ENCODE measurements at places on chromosomes 12 and 14.

GRCh38 chr12:47889040-47889439 is 15.8 kb downstream of the VDR start:
- no peak for DNase-seq

- no peak for DNase-seq
These were observed 27.5 kb upstream of the KRAS start for GRCh38 chr12:25278269-25278668.

DNA sequence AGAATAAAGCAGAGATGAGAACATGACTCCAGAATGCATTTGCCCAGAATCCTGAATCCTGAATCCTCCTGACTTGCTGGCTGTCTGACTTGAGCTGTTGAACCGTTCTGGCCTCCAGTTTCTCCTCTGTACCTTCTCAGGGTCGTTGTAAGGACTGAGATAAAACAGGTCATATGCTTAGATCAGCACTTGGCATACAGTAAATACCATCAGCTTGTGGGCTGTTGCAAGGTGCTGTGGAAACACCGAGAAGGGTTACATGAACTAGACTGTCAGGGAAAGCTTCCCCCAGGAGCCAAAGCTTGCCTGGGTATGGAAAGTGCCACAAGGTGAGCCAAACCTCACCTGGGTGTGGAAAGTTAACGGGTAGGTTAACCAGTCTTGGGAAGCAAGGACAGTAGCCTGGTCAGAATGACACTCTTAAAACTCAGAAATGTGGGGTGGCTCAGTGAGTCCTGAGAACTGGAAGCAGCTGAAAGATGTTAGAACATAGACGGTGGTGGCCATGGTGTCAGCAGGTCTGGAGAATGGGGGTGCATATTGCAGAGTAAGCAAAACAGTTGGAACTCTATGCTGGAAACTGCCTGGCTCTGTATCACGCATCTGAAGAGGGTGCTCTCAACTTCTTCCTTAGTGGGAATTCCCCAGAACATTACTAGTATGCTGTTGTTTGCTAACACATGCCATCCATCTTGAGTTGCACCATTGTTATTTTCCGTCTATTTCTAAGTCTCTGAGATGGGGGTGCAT is 105.3 kb upstream of the DYRK2 start:
- no peak for DNase-seq

DNA sequence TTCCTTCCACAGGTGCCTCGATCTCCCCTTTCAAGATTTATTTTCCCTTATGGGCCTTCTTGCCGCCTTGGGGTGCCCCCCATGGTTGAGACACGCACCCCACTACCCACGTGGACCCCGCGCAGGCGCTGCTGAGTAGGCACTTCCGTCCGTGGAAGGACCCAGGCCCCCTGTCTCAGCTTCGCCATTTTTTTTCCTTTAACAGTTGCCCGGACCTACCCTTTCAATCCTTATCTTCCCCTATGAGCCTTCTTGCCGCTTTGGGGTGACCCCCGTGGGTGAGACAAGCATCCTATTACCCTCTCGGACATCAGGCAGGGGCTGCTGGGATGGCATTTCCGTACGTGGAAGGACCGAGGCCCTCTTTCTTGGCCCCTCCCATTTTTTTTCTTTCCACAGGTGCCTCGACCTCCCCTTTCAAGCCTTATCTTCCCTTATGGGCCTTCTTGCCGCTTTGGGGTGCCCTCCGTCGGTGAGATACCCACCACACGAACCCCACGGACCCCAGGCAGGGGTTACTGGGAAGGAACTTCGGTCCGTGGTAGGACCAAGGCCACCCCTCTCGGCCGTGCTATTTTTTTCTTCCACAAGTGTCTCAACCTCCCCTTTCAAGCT is 268.2 kb downstream of the ALG10 start:
- no peak for DNase-seq

- no peak for DNase-seq
These were observed 27.3 kb downstream of the RERG start for GRCh38 chr12:15193946-15194345.

DNA sequence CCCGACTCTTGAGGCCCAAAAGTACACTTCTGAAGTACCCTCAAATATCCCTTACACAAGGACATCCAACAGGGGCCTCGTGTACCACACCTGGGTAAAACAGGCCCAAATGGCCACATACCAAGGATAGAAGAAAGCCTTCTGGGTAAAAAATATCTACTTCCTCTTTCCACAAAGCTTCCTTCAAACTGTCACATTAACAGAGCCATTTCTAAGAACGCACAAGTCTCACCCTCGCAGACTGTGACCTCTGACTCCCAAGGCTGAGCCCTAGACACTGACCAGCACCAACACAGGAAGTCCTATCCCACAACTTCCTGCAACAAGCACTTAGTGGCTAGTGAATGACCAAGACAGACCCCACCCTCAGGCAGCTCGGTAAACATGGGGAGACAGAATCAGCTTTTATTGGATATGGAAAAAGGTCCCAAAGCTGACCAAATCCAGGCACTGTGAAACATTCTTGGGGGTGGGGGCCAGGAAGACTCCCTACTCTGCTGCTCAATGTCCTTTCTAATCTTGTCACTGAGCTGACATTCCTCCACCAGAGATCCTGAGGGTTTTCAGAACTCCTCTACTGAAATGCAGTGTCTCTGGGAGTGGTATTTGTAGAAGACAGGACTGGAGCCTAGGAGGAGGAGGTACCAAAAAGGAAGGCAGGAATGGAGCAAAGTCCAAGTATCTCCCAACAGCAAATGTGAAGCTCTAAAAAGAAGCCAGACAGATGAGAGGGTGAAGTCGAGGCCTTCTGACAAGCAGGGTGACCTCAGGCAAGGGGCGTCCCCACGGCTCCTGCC is 15.9 kb downstream of the KCTD10 start:
- DNase-seq = no peak

DNA sequence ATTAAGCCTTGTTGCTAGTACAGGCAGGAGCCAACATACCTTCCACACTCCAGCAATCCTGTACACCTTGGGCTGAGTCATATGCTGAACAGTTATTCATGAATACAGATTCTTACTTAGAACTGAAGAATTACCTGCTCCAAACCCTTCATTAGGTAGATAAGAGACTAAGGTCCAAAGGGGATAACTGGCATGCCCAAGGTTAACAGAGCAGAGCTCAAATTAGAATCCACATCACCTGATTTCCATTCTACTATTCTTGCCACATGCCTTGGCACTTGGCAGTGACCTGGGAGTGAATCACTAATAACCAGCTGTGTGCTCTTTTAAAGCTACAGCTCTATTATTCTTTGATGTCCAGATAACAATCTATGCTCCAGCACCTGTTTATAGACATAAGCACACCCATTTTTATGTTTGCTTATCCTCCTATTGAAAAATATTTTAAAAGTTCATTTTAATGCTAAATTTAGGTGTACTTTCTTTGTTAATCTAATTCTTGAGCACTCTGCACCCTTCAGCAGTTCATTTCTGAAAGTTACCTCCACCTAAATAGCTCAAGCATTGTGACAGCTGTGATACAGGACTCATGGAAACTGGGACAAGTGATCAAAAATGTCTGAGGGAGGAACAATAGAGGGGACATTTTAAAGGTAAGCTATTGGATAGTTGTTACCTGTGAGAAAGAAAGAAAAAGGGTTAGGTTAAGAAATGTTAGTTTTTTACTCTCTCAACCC is 19.4 kb downstream of the LPCAT3 start:
- DNase-seq = no peak

DNA sequence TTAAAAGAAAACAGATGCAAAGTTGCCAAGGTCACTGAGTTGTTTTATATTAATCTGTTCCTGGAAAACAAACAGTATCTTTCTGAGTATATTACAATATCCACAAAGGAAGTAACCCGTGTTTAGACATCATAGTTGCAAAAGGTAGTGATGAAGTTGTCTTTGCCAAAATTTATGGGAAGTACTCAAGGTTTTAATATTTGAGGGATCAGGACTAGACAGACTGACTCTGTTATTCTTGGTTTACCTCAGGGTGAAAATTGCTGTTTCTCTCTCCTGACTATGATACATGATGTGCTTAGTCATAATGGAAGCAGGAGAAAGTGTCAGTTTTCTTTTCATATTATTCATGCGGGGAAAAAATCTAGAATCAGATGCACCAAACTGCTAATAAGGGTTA is 28.3 kb downstream of the TMEM233 start:
- no peak for DNase-seq

- no peak for DNase-seq
These were observed 150.4 kb upstream of the FAR2 start for GRCh38 chr12:28998662-28999120.

- no peak for DNase-seq
These were observed 50.7 kb upstream of the PTPRR start for GRCh38 chr12:70971001-70971794.

- DNase-seq = no peak
These were observed 40.0 kb downstream of the PTPN11 start for GRCh38 chr12:112458751-112459150.

- DNase-seq = no peak
These were observed 6.8 kb upstream of the LRRC9 start for GRCh38 chr14:59913187-59913586.

DNA sequence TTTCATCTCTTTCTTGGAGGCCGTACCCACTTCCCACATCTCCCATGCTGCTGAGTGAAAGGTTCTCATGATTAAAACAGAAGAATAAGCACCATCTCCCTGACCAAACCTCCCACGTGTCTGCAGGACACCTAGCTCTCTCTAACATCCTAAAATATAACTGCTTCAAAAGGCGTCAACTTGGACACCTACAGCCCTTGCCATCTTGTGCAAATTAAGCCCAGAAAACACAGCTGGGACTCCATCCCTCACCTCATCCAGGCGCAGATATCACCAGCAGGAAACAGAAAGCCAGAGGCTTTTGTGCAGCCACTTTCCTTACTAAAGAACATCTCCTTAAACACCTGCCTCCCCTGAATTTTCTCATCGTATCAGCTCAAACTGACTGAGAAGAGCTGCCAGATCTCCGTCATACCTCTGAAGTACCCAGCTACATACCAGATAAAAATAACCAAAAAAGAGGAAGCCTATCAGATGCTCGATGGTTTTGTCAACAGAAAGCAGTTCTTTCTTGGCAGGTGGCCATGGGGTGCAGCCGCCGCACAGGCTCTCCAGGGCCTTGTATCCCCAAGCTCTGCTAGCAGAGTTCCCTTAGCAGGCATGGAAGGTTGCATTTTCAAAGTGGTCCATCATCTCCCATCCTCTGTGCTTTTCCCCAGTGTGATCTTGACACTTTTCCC is 28.8 kb downstream of the MAP3K9 start:
- no peak for DNase-seq

GRCh38 chr14:21075719-21076437 is 5.8 kb downstream of the ARHGEF40 start:
- no peak for DNase-seq

GRCh38 chr12:56152756-56153677 is 630 bp downstream of the MYL6B start:
- DNase-seq = no peak

DNA sequence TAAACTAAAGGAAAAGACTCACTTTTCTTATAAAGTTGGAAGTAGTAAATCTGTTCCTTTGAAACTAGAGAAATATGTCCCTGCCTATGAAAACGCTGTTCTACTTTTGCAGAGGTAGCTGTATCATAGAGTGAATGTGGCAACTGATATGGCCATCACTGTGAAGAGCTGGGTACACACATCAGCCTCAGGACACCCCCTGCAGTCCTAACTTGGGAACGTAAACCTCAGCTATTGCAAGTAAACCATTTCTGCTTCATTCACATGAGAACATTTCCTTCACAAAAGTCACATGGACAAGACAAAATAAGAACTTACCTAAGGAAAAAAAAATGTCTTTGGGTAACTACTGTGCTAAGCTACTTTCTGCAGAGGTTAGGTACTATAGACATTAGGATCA is 233.3 kb upstream of the PPFIA2 start:
- peak; percentile 3 for DNase-seq

DNA sequence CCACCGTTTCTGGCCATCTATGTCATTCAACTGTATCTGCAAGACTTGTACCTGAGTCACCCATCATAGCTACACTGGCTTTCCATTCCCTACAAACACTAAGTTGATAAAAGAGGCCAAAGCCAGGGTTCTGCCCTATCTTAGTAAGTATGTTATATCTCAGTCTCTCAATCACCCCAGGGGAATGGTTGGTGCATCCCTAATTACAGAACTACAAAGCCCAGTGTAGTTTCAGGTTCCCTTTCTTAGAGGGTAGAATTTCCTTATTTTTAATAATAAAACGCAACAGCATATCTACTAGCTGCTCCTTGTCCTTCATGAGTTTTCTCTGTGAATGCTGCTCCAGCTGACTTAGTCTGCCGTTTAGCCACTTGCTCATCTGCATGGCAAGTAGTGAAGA is 57.6 kb downstream of the ST8SIA1 start:
- DNase-seq = no peak

- no peak for DNase-seq
These were observed 1.6 kb upstream of the ACTR6 start for GRCh38 chr12:100199023-100199346.

DNA sequence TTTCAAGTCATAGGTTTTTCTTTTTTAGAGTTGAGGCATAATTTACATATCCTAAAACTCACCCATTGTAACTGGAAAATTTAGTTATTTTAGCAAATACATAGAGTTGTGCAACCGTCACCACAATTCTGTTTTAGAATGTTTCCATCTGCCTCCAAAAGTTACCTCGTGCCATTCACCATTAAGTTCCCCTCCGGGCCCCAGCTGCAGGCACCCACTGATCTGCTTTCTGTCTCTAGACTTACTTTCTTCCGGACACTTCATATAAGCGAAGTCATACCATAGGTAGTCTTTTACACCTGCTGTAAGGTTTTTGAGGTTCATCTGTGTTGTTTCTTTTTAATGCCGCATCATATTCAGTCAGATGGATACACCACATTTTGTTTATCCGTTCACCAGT is 28.7 kb downstream of the PPP2R5C start:
- DNase-seq = no peak

DNA sequence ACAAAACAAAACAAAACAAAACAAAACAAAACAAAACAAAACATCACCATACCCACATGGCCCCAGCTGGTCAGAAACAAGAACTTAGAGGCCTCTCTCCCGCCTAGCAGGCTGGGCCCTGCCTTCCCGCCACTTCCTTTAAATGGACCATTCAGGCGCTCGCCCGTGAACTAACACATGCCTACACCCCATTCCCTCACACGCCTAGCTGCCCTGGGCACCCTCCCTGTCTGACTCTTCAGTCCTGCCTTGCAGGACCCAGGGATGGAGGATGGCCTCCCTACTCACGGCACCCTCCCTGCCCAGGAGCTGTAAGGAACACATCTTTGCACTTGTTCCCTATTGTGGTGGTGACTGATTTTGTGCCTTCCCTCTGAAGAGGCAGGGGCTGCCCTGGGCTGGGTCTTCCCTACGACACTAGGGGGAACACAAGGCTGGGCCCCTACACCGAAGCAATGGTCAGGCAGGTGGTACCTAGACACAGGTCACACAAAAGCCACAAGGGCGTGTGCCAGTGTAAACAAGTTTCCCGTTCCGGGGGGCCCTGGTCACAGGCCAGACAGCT is 21.5 kb downstream of the P2RX2 start:
- DNase-seq = no peak
